ENCODE measurements at places on chromosomes 2 and 18. TPM values are rescaled to one million over a fixed set of nuclear protein-coding genes. Genes with fewer than 3 reads are reported as not detected.

DNA sequence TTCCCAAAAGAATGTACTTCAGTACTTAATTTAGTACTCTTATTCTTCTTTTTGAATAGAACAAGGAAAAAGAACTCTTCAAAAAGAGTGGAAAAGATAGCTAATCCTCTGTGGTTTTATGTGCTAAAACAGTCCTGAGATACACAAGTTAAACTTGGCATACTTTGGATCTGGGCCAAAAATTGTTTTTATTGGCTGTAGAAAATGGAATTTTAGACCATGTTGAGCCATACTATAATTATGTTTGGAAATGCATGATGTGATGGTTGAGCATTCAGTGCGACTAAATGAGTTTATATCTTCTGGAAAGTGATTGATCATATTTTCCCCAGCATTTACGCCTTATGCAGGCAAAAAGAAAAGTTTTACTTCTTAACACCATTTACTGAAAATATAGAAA lies 18.0 kb upstream of the PDE1A start:
- DNase-seq = no peak

DNA sequence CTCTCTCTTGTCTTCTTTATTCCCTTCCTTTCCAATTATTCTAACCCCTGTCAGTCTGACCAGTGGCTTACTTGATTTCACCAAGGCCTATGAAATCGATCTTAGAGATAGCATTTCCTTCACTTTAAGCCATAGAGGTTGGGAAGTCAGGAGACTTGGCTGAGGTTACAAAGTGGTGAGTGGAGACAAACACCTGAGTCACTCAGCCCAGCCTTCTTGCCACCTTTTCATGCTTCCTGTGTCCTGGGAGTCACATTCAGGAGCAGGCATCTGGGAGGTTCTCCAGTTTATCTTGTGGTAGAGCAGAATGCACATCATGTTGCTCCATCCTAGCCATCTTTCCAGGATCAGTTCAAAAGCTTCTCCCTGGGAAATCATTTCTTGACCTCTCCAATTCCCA lies 59.1 kb downstream of the VSNL1 start:
- no peak for DNase-seq

DNA sequence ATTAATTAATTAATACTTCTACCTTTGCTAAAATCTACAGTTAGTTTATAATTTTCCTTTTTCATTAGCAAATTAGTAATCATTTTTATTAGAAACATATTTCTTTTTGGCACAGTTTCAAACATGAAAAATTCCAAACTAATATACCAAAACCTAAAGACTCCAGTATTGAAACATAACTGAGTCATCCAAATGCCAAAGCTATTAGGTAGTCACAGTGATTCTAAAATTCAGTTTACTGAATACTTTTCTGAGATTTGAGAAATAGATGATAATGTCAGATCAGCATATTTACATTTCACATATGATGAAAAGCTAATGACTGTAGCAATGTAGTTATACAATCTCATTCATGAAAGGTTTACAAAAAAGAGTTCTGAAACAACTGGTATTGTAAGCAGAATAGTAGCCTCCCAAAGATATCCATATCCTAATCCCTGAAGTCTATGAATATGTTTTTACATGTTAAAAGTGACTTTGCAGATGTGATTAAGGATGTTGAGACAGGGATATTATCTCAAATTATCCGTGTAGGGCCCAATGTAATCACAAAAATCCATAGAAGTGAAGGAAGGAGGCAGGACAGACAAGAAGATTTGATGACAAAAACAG lies 680.2 kb upstream of the CHAC2 start:
- DNase-seq = no peak

DNA sequence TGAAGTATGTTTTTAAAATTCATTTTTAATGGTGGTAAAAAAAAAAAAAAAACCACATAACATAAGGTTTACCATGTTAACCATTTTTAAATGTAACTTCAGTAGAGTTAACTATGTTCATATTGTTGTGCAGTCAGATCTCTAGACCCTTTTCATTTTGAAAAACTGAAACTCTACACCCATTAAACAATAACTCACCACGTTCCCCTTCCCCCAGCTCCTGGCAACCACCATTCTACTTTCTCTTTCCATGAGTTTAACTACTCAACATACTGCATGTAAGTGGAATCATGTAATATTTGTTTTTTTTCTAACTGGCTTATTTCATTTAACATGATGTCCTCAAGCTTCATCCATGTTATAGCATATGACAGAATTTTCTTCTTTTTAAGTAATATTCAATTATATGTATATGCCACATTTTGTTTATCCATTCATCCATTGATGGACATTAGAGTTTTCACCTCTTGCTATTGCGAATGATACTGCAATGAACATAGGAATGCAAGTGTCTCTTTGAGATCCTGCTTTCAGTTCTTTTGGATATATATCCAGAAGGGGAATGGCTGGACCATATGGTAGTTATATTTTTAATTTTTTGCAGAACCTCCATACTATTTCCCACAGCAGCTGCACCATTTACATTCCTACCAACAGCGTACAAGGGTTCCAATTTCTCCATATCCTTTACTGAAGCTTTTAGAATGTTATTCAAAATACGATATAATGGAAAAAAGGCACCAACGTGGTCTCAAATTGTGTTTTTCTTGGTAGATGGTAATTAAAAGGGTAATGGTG lies 91.0 kb downstream of the SPTBN1 start:
- DNase-seq = no peak

RBM44 gene
- 1.4 TPM for polyA plus RNA-seq

MZT2A gene
- 70.9 TPM for polyA plus RNA-seq

Measured in aorta (tissue), 5 donors.